ENCODE measurements at places on chromosomes 12 and 14.

DNA sequence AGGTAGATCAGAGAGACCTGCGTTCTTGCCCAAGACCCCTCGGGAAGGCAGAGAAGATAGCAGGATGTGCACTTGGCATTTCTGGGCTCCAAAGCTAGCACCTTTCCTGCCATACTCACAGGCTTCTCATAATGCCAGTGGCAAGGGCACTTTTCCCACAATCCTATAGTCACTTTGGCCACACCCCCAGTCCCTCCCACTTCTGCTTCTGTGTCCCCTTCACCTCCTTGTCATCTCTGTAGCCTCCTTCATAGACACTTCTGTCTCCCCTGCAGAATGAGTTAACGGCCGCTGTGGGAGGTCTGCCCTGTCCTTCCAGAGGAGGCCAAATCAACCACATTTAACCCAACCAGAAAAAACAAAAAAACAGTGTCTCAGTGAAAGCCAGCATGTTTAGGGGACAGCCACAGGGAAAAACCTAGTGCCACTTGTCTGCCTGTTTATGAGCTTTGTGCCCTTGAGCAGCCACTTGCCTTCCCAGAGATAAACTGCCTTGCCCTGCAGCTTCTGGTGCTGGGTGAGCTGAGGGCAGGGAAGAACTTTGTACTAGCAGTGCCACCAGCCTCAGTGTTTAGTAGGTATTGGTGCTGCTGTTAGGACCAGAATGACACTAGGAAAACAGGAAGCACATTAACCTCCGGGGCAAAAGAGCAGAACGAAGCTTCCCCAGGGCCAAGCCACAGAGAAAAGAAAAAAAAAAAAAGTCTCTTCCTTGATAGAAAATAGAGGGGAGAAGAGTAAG is 193.0 kb upstream of the PWP1 start:
- DNase-seq, result no peak

DNA sequence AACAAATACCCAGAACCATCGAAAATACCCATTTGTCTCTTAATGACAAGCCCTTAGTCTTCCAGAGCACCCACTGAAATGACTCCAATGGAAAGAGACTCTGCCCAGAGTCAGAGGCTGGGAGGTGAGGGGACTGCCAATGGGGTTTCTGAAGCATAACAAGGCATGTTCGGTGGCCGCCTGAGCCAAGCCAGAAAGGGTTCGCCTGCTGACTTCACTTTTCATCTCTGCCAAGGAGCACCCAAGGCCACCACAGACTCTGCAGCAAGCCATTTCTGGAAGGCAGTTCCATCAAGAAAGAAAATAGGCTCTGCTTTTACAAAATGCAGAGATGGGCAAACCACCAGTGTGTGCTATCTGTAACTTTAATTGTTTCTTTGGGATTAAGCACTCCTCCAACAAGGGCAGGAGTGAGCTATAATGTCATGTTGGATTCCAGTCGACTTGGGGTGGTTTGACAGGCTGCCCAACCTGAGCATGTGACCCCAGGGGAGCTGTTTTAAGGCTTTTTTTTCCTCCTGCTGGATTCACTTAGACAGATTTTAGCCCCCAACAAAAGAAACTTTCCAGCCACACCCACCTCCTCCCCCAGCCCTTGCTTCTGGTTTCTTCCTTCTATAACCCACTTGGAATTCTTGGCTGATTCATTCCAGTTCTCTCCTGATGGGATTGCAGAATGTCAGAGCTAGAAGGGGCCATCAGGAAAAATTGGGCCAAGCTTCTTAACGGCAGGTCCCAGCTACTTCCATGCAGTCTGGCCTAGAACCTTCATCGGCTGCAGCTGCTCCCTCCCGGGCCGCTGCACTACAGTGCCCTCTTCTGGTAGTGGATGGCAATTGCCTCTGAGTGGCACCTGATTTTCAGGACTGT is 24.1 kb downstream of the CKAP4 start:
- peak; percentile 89 for DNase-seq

DNA sequence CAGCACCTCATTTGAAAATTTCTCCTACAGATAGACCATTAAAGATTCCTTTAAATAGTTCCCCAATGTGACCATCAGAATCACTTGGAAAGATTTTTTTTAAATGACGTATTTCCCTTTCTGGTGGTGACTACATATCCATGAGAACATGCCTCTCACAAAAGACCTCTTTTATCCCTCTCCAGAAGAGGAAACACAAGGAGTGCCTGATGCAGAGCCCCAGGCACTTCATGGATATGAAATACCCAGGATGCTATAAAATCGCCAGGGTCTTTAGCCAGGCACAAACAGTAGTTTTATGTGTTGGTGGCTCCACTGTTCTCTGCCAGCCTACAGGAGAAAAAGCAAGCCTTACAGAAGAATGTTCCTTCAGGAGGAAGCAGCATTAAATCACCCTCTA is 97.1 kb downstream of the ETNK1 start:
- DNase-seq, result no peak

- DNase-seq, result no peak
Observed at GRCh38 chr12:20950248-20950647, 139.7 kb downstream of the SLCO1B3 start.

GRCh38 chr12:24955853-24956252 is 7.0 kb upstream of the BCAT1 start:
- no peak for DNase-seq

GRCh38 chr14:61343471-61343870 is 22.1 kb downstream of the PRKCH start:
- DNase-seq, result no peak

DNA sequence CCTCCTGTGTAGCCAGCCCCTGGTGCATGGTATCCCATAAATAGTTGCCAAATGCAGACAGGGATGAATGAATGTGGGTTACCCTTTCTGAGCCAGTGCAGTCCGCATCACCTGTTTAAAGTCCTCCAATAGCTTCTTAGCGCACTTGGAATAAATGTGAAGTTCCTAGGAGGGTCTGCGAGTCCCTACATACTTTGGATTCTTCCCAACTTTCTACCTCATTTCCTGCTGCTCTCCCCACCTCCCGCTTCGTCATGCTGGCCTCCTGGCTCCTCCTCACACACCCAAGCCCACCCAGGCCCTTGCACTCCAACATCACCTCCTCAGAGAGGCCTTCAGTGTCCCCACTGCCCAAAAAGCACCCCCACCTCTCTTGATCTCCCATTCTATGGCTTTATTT is 17.7 kb downstream of the RFX4 start:
- DNase-seq, result no peak

DNA sequence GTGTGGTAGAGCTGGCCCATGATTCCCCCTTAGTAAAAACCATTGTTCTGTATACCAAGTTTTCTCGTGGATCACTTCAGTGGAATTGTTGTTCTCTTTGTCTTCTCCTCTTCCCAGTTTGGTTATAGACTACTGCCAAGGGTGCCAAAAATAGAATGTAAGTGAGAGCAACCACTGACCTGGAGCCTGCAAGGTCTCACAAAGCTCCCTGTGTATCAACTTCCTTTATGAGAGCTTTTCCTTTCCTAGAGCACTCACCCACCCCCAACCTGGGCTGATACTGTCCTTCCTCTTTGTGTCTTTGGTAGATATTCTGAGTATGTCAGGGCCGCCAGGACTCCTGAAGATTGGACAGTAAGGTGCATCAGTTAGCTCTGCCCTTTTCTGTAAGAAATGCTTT is 101.0 kb downstream of the SCN8A start:
- no peak for DNase-seq

- peak; percentile 64 for DNase-seq
Observed at GRCh38 chr12:56684745-56685359, 3.2 kb downstream of the PTGES3 start.

DNA sequence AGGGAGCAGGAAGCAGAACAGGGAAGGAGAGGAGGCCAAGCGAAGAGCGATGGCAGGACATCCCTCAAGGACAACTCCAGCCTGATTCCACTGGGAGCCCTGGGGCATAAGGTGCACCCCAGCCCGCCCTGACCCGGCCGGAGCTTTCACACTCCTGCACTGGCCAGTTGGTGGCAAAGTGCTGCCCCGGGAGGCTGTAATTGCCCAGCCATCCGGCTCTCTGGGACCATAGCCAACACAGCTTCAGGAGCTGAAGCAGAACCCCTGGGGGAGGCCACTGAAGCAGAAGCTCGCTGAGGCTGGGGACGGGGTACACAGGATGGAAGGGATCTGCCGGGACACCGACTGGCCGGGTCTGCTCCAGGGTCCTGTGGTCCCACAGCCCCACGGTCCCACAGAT is 41.9 kb upstream of the BEGAIN start:
- no peak for DNase-seq

DNA sequence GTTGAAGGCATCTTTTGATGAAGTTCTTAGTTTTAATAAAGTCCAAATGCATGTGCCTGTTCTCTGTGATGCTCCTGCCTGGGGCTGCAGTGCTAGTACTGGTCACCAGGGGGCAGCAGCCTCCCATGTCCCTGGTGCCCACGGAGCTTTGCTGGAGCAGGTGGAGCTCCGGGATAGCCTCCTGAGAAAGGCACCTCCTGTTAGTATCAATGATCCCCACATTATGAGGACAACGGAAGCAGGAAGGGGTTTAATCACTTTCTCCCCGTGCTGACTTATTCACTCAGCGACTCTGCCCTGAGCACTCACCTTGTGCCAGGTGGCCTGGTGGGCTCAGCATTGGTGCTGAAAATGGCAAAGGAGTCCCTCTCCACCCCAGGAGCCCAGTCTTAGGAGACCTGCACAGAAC is 123.0 kb upstream of the PZP start:
- DNase-seq, result peak; percentile 91

All from activated effector memory CD4-positive, alpha-beta T cell treated with anti-CD3 and anti-CD28 coated beads, Interleukin-2, amount 50 U/mL, for 16 hours (primary cell).